Non-pigmented ciliary epithelial cell (primary cell): ENCODE measurements at places on chromosomes 12 and 14.
A peak's percentile ranks its signal among the peaks of the same experiment; 100 is the strongest.

GRCh38 chr12:114684098-114684869 lies at the start of gene TBX3:
TBX3 (minus strand) TSS chr12:114684175; CDS start chr12:114683200, 975 bp downstream.
- DNase-seq, result peak; percentile 97

DNA sequence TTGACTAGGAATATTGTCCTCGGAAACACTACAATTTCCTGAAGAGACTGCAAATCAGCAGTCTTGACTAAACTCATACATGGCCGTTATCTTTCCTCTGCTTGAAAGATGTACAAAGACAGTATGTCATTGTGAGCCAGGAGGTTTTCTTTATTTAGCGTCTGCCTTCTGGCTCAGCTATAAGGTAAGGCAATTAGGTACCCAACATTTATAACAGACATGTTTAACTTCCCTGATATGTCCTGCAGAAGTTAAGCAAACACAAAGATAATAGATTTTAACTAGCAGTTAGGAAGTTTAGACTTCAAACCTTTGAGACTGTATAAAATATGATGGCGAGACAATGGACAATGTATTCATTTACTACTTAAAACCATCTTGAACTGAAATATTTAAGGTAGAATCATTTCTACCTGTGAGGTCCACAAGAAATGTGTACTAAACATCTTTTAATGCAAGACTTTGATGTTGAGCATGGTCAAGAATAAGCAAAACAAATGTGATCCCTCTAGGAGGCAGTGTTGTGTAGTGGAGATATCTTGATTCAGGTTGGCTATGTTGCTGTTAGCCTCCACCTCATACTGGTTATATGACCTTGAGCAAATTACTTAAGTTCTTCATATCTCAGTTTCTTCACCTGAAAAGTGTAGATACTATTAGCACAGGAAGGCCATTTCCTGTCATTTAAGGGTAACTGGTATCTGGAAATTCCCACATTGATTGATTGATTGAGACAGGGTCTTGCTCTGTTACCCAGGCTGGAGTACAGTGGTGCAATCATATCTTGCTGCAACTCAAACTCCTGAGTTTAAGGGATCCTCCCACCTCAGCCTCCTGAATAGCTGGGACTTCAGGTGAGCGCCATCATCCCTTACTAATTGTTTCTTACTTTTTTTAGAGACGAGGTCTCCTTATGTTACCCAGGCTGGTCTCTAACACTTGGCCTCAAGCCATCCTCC lies 96.3 kb upstream of the EEA1 start:
- DNase-seq, result no peak

DNA sequence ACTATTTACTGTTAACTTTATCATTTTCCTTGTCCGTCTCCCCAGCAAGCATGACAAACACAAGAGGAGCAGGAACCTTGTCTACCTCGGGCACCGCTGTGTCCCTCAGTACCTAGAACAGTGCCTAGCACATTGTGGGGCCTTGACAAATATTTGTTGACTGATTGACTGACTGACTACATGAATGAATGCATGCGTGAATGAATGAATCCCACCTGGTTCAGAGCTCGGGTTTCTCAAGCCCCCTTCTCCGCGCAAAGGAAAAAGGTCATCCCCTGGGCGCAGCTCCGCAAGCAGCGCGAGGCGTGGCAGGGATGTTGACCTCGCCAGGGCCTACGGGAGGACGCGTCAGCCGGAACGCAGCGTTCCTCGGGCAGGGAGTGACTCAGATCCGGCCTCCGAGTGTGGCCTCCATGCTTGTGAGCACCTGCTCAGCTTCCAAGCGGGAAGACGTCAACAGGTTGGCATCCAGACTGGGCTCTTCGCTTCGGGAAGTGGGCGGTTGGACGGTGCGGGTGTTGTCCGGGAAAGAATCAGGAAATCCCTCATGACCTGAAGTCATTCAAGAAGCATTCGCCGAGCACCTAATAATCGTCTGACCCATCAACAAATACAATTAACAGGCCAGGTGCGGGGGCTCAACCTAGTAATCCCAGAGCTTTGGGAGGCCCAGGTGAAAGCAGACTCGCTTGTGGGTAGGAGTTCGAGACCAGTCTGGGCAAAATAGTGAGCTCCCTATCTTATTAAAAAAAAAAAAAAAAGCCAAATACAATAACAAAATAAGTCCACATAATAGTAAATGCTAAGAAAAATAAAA lies 13.9 kb upstream of the UBC start:
- peak; percentile 95 for DNase-seq

- DNase-seq, result no peak
Observed at GRCh38 chr14:85895603-85896002, 365.7 kb downstream of the FLRT2 start.

GRCh38 chr14:68637106-68638021 lies 155.5 kb downstream of the ZFP36L1 start:
- no peak for DNase-seq

DNA sequence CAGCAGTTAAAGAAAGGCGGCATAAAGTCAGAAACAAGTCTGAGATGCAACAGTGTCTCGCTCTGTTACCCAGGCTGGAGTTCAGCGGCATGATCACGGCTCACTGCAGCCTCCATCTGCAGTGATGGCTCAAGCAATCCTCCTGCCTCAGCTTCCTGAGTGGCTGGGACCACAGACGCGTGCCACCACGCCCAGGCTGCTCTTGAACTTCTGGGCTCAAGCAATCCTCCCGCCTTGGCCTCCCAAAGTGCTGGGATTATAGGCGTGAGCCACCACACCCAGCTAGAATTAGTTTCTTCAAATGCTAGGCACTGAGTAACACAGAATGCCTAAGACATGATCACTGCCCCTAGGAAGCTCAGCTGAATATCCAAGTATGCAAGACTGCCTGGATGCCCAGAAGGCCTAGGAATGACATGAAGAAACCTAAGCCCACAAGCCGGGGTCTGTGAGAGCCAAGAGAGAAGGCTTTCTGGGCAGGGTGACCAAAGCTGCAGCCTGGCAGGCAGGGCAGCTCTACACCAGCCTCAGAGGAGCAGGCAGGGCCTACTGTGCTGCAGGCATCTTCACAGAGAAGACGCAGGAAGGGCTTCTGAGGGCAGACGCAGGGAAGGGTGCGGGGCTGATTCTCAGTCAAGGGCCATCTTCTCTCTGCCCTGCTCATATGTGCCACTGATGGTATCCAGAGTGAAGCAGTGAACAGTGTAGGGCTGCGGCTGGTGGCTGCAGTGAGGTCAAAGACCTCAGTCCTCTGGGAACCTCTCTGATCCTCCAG lies 4.3 kb upstream of the PPP2R5C start:
- no peak for DNase-seq
